SIG-M5 (cell line): ENCODE measurements at places on chromosomes 6 and 20.

GRCh38 chr20:50498071-50498776 lies 12.0 kb upstream of the PTPN1 start:
- DNase-seq = no peak

- no peak for DNase-seq
Measured at GRCh38 chr6:106688177-106688951, 59.0 kb downstream of the QRSL1 start.

DNA sequence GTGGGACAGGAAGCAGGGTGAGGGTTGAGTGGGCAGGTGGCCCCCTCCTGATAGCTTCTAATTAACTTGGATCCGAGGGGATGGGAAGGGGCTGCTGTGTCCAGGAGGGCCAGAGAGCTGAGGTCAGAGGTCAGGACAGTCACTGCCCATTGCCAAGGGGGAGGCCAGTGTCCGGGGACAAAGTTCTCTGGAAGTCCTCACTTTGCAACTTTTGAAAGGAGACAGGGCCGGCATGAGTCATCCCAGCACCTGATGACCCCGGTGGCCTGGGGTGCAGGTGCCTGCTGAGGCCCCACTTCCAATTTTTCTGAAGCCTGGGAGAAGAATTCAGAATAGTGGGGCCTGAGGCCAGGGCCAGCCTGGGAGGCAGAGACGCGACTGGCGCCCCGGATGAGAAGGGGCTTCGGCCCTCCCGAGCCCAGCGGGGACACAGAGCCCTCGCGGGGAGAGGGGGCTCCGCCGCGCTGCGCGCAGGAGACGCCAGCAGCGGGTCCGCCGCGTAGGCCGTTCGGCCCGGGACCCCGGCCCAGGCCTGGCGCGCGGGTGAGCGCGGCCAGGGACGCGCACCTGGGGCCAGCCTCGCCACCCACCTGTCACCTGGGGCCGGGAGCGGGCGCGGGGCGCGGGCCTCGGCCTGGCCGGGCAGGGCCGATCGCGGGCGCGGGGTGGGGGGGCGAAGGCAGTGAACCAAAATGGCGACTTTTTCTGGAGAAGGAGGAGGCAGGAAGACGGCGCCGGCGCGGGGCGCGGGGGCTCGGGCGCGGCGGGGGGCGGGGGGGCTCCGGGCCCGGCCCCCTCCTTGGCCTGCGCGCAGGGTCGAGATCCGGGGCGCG lies 586 bp downstream of the ZNF512B start:
- no peak for DNase-seq

GRCh38 chr6:165184192-165184979 lies 125.0 kb downstream of the C6orf118 start:
- DNase-seq = no peak

- DNase-seq = no peak
Measured at GRCh38 chr20:5234158-5234557, 82.6 kb downstream of the PROKR2 start.

DNA sequence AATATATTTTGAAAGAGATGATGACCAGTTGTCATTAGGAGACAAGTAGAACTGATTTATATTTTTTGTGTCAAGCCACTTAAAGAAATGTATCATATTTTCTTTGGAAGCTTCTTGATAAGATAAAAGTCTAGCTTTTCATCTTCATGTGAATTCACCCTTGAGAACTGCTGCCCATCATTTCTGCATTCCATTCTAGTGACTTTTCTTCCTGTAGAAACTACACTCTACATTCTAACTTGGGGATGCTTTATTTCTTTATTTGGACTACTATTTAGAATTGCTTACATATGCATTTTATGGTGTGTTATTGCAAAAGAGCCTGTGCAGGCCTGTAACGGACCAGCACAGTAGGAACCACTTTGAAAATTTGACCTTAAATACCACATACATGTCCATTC lies 335.0 kb upstream of the KCNQ5 start:
- DNase-seq = no peak

DNA sequence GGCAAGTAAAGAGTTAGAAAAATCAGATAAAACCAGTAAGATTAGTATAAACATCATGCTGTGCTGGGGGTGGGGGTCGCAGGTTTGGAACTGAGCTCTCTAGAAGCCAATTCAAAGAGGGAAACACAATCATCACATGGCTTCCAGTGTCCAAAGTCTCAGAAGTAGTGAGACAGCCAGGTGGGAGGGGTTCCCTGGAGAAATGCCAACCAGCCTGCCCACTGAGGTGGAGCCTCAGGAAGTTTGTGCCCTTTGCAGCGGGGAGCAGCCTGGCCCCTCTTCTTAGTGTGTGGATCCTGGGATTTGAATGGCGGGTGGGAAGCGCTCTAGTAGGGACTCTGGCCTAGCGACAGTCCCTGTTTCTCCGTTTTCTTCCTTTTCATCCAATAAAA lies 21.4 kb downstream of the C6orf15 start:
- no peak for DNase-seq
